ENCODE measurements at places on chromosomes 4 and X.

- no peak for DNase-seq
Measured at GRCh38 chr4:111943796-111944203, 201.5 kb upstream of the FAM241A start.

- no peak for DNase-seq
Measured at GRCh38 chr4:105652286-105652888, 56.1 kb downstream of the INTS12 start.

GRCh38 chr4:91076147-91076546, 949.0 kb downstream of the CCSER1 start:
- DNase-seq, result no peak

GRCh38 chrX:15146515-15146914, 123.4 kb downstream of the ASB9 start:
- DNase-seq, result no peak

- no peak for DNase-seq
Measured at GRCh38 chrX:85109235-85109634, 105.6 kb downstream of the APOOL start.

Data from T-helper 22 cell (primary cell).